ENCODE measurements at places on chromosomes 2 and 18. TPM values are rescaled to one million over a fixed set of nuclear protein-coding genes. Genes with fewer than 3 reads are reported as not detected.
A peak's percentile ranks its signal among the peaks of the same experiment; 100 is the strongest.

- no peaks in the 10 kb centered on the region for H3K36me3 ChIP-seq
- no peak for DNase-seq
- no peak overlapping the region for H3K27ac ChIP-seq
- H3K27me3 ChIP-seq = no peaks in the 10 kb centered on the region
Measured at GRCh38 chr2:45483997-45484396, 127.1 kb downstream of the SRBD1 start.

DNA sequence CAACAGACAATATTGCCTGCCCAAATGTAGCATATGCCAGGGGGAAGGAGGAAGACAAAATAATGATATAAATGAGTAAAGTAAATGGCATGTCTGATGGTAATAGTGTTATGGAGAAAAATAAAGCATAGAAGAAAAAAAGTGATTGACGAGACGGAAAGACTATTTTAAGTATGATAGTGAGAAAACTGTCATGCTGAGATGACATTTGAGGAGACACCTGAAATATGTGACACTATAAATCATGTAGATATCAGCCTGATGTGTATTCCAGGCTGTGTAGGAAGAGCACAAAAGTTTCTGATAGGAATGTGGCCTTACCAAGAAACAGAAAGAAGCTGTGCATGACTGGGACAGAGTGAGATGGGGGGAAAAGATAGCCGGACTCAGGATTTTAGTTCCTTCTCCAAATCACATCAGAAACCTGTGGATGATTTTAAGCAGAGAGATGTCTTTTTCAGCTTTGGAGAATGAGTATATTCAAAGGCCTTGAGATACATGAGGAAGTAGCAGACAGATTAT lies 387.3 kb upstream of the SYT4 start:
- no peaks in the 10 kb centered on the region for H3K4me1 ChIP-seq
- H3K36me3 ChIP-seq = no peaks in the 10 kb centered on the region
- H3K27ac ChIP-seq = no peak overlapping the region
- H3K27me3 ChIP-seq = no peaks in the 10 kb centered on the region
- DNase-seq = no peak
- H3K4me3 ChIP-seq = no peak overlapping the region

DNA sequence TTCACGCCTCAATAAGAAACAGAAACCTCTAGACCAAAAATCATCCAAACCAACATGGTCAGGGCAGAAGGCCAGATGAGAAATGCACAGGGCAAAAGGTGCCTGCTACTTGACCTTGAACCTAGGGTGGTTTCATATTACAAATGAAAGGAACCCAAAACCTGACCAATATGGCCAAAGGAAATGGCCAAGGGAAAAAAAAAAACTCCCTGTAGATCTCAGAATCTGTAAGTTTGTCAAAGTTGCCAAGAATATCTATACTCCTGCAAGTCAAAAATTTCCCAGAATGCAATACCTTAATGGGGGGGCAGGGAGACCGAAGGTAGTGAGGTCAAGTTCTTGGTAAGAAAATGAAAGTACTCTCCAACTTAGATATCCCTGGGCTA lies 47.2 kb downstream of the HIBCH start:
- no peaks in the 10 kb centered on the region for H3K4me1 ChIP-seq
- H3K36me3 ChIP-seq = peaks cover 27% of the 10 kb centered on the region
- no peak overlapping the region for H3K4me3 ChIP-seq
- DNase-seq = no peak
- H3K27me3 ChIP-seq = no peaks in the 10 kb centered on the region
- no peak overlapping the region for H3K27ac ChIP-seq

- no peaks in the 10 kb centered on the region for H3K27me3 ChIP-seq
- no peak for DNase-seq
- no peaks in the 10 kb centered on the region for H3K36me3 ChIP-seq
- no peaks in the 10 kb centered on the region for H3K4me1 ChIP-seq
Measured at GRCh38 chr2:81583311-81584108, 1279.0 kb upstream of the LRRTM1 start.

- H3K4me1 ChIP-seq = no peaks in the 10 kb centered on the region
- peak; percentile 61 for DNase-seq
- H3K36me3 ChIP-seq = no peaks in the 10 kb centered on the region
- H3K27ac ChIP-seq = no peak overlapping the region
- H3K27me3 ChIP-seq = no peaks in the 10 kb centered on the region
Measured at GRCh38 chr2:162301151-162301804, 17.2 kb downstream of the IFIH1 start.

- H3K4me1 ChIP-seq = peaks cover 18% of the 10 kb centered on the region
- no peaks in the 10 kb centered on the region for H3K27me3 ChIP-seq
- peak; percentile 22 for DNase-seq
Measured at GRCh38 chr2:97765933-97766332, 52.6 kb downstream of the ZAP70 start.

DNA sequence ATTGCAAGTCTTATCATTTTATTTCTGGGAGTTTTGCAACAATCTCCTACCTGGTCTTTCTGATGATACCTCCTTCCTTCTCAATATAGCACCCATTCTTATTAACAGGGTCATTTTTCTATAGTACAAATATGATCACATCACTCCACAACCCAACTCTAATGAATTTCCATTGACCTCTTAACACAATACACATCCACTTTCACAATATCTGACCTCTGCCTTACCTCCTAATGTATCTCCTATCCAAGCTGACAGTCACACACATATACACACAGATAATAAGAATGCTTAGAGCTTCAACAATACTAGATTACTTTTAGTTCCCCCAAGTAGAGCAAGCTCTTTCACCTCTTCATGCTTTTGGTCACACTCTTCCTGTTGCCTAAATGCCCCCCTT lies 40.9 kb downstream of the EVA1A start:
- no peak for DNase-seq
- no peak overlapping the region for H3K4me3 ChIP-seq
- H3K27ac ChIP-seq = no peak overlapping the region
- H3K27me3 ChIP-seq = no peaks in the 10 kb centered on the region
- H3K36me3 ChIP-seq = no peaks in the 10 kb centered on the region

CTAGE1 gene
- total RNA-seq = not detected

COL4A3 gene
- 1.4 TPM for total RNA-seq

ANO7 gene
- 8.1 TPM for total RNA-seq

INHBB gene
- total RNA-seq = not detected

RFTN2 gene
- 0.55 TPM for total RNA-seq

SCN7A gene
- not detected for total RNA-seq

CD302 gene
- 1.9 TPM for total RNA-seq

CNDP1 gene
- total RNA-seq = 0.51 TPM
